NAMALWA (cell line): ENCODE measurements at places on chromosomes 12 and 14.
A peak's percentile ranks its signal among the peaks of the same experiment; 100 is the strongest.

GRCh38 chr12:94498698-94499097 is 39.0 kb upstream of the CEP83 start:
- no peak for DNase-seq

GRCh38 chr12:49070971-49071370 is 1.2 kb upstream of the RHEBL1 start:
- DNase-seq: no peak

DNA sequence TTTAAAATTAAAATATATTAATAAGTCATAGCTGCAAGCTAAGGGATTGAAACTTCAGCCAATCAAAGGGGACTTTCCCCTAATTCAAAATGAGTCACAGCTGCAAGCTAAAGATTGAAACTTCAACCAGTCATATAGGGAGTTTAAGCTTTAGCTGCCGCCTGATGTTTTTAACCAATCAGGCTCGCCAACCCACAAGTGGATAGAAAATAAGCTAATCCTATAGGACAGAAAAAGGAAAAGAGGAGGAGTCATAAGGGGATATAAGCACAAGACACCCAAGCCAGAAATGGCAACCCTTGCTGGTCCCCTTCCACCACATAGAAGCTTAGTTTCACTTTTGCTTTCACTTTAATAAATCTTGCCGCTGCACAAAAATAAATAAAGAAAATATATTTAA is 1154.6 kb downstream of the GALC start:
- DNase-seq: peak; percentile 37

DNA sequence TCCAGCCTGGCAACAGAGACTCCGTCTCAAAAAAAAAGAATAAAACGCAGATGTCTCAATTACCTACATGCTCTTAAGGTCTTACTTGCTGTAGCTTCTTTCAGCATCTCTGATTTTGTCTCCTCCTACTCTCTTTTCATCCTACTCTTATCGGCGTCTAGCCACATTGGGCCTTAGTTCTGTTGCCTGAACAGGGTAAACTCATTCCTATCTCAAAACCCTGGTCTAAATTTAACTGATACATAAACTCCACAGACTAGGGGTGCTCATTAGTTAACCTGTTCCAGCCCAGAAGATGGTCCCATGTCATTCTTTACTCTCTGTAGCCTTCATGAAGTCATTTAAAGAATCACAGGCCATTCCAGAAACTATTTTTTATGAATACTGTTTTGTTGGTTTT is 33.6 kb downstream of the EXD2 start:
- no peak for DNase-seq

GRCh38 chr14:51283402-51284085 is 43.5 kb downstream of the TMX1 start:
- peak; percentile 43 for DNase-seq

DNA sequence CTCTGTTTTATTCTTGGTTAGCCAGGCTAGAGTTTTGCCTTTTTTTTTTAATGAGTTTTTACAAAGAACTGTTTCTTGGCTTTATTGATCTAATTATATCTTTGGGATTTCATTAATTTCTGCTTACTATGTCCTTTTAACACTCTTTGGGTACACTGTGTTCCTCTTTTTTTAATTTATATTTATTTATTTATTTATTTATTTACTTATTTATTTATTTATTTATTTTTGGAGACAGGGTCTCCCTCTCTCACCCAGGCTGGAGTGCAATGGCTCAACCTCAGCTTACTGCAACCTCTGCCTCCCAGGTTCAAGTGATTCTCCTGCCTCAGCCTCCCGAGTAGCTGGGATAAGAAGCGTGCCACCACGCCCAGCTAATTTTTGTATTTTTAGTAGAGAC is 15.1 kb upstream of the MARK3 start:
- no peak for DNase-seq

- no peak for DNase-seq
Measured at GRCh38 chr12:6526766-6527525, 7.4 kb upstream of the GAPDH start.
